NCI-H446 treated with DMSO at 0.1 percent for 48 hours (cell line): ENCODE measurements at places on chromosomes 5 and 9.

DNA sequence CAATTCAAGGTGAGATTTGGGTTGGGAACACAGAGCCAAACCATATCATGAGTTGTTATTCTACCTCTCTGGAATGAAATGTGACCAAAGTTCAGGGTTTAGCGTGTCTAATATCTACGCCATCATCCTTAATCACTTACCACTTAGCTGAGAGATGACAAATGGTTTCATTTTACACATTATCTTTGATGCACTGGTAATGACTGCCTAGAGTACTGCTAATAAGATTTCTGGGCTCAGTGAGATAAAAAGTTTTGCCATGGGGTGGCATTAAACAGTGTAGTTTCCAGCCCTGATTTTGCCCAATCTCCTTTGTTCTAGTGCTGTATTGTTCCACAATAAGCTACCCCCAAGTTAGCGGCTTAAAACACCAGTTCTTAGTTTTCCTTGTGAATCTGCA is 367.2 kb downstream of the MLLT3 start:
- DNase-seq: no peak

DNA sequence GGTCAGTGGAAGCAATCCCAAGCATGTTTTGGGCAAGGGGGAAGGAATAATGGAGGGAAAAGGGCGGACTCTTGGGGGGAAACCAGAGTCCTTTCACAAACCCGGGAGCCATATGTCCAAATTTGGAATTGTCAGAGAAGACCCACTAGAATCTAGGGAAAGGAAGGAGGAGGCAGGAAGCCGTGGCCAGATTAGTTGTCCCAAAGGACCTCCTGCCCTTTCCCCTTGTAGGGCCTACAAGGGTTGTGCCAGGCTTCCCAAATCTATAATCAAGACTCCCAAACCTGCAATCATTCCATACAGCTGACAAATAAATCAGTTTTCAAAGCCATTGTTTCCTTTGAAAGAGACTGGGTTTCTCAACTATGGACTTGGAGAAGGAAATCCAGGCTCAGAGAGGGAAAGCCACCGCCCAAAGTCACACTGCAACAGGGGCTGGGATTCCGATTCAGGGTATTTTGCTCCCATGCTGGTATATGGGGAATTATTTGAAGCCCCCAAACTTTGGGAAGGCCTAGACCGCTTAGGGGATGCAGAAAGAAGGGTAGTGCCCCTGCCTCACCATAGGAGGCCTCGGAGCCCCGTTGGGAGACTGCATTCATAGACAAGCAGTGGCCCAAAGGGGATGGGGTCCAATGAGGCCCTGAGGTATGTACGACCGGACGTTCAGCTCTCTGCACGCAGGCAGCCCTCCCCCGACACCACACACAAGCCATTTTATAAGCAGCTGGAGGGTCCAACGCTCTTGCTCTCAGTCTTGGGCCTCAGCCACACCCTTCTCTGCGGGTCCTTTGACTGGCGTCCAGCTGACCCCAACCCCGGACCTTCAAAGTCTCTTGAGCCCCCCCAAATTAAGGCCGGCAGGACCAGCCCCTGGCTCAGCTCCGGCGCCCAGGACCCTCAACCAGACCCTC is 815 bp downstream of the ANXA6 start:
- DNase-seq: no peak

DNA sequence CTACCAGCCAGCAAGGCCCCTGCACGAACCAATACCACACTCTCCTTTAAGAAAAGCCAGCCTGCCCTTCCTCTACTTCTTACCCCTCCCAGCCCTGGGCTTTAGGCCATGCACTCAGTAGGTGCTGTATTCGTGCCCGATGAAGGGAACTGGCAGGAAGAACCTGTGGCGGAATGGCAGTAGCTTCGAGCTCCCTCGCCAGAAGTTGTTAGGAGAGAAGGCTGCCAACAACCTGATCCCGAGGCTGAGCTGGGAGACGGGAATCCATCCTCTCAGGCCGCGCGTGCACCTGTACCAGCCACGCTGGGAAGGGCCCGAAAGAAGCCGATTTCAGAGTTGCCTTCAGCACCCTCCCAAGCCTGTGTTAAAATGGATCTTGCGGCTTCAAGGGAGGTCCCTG is 45.3 kb upstream of the AKNA start:
- no peak for DNase-seq

- DNase-seq: no peak
These were observed 34.9 kb downstream of the SEMA4D start for GRCh38 chr9:89462817-89463683.

- DNase-seq: no peak
These were observed 18.8 kb upstream of the TEK start for GRCh38 chr9:27090231-27090630.

DNA sequence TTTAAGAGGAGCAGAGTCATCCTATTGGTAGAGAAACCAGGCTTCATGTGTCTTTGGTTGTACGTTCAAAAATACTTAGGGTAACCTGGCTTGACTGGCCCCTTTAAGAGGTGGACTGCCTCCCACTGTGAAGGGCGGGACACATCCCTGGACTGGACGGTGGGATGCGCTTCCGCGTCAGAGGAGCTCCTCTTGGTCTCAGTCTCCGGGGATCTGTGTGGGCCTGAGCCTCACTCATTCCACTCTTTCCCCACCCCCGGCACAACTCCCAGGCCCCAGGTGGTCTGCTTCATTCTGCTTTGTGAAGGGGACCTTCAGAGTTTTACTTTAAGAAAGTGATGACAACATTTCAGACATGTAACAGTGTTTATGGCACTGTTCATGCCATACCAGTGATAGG is 601.1 kb downstream of the IRX1 start:
- DNase-seq: no peak
